NCI-H460 (cell line): ENCODE measurements at places on chromosomes 3 and 15. TPM values are rescaled to one million over a fixed set of nuclear protein-coding genes. Genes with fewer than 3 reads are reported as not detected.

ZNF774 gene
- total RNA-seq, result 0.69 and 1.5 TPM in 2 replicates

CFAP91 gene
- not detected in 2 replicates for total RNA-seq

DNA sequence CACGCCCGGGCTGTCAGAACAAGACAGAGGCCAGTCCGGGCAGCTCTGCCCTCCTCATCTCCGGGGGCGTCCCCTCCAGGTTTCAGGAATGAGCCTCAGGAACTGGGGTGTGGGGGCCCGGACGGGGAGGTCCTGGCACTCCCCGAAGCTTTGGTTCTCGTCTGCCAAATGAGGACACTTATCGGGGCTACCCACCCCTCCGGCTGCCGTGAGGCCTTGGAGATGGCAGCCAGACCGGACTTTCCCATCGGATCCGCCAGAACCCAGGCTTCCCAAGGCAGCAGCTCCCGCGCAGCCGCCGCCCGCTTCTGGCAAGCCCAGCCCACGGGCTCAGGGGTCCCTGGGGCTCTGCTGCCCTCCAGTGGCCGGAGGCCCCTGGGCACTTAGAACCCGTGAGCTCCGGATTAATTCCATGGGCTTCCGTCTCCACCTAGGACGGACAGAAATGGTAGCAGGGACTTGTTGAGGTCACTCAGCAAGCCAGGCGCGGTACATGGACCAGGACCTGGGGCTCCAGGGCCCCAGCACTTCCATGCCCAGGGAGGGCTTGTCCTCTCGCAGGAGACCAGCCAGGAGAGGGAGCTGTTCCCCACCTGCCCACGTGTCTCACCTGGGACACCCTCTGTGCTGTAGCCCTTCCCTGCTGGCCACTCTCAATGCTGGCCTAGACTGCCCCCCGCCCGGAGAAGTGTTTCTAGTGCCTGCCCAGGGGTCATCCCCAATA lies 89.4 kb downstream of the LINGO1 start:
- DNase-seq, result peak; percentile 75

GRCh38 chr3:123735456-123735855 lies 148.7 kb downstream of the MYLK start:
- no peak for DNase-seq

NME9 gene
- total RNA-seq, result not detected in 2 replicates

DNA sequence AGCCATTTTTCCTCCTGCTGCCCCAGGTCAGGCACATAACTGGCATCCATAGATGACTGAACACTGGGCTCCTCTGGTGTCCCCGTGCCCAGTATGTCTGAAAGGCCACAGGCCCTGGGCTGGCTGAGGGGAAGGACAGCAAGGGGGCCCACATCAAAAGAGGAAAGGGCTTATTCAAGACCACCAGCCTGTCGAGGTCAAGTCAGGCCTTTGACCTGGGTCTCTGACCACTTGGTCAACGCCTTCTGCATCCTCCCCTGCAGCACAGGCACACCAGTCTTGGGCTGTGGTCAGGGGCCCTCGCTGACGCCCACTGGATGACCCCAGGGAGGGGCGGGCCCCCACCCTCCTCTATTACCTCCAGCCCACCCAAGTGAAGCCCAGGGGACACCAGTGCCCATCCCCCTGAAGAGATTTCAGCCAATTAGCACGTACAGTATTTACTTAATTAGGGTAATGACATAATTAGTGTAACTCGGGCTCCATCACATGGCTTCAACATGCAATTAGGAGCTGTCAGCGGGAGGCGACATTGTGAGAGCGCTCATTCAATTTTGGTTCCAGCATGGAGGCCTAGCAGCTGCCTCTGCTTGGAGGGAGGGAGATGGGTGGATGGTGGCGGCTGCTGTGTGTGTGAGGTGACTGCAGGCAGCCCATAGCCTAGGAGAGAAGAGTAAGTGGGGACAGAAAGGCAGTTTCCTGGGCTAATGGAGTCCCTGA lies 13.5 kb upstream of the DNAH1 start:
- no peak for DNase-seq

DNA sequence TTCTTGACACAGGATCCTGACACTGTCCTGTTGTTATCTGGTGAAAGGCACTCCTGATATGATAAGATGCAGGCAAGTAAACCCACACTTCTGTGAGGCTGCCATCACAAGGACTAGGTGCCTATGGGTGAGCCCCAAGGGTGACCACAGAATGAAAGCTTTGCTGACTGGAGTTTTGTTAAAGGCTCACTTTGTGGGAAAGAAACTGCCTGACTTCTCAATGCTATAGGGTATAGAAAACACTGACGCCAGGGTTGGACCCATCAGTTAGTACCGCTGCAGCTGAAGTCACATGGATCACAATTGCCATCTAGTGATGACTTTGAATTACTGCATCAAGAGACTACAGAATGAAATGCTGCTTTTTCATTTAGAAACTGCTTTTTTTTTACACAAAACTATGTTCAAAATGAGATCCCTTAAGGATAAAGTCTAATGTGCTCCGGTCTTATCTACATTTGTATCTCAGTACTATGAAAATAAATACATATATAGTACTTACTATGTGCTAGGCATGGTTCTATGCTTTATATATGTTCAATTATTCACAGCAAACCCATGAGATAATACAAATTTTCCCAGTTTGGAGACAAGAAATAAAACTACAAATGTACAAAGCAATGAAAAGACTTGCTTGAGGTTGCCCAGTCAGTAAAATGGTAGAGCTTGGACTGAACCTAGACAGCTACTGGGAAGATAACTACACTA lies 64.2 kb upstream of the CMSS1 start:
- DNase-seq, result peak; percentile 37

DNA sequence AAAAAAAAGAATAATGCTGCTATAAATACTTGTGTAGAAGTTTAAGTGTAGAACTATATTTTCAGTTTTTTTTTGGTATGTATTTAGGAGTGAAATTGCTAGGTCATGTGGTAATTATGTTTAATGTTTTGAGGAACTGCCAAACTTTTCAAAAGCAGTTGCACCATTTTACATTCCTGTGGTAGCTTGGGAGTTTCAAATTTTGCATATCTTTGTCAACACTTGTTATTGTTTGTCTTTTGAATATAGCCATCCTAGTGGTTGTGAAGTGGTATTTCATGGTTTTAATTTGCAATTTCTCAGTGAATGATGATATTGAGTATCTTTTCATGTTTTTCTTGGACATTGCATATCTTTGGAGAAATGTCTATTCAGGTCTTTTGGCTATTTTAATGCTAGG lies 30.4 kb downstream of the SKIL start:
- no peak for DNase-seq

GRCh38 chr15:92914103-92914499 lies 14.0 kb downstream of the CHD2 start:
- DNase-seq, result no peak

IGF2BP2 gene
- 11.1 and 11.5 TPM in 2 replicates for total RNA-seq

STT3B gene
- 156 and 176 TPM in 2 replicates for total RNA-seq

GRCh38 chr15:88262064-88262463 lies 5.5 kb upstream of the NTRK3 start:
- DNase-seq, result no peak

DNA sequence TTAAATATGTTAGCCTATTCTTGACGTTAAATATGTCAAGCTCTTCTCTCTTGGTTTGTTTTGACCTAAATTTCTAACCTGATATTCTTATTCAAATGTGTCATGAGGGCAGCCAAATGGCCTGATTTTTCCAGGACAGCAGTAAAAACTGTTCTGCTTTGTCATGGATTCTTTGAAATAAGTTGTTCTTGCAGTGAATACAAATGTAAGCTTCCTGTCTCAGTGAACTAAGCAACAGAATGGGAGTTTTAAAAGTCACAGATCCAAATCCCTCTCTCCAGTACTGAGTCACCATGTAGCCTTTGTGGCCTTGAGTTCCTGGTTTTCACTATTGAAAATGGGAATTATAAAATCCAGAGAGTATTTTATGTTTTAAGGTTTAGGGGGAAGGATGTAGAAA lies 301.8 kb downstream of the NLGN1 start:
- no peak for DNase-seq

GRCh38 chr15:70420948-70421482 lies 323.3 kb upstream of the TLE3 start:
- DNase-seq, result no peak

DNA sequence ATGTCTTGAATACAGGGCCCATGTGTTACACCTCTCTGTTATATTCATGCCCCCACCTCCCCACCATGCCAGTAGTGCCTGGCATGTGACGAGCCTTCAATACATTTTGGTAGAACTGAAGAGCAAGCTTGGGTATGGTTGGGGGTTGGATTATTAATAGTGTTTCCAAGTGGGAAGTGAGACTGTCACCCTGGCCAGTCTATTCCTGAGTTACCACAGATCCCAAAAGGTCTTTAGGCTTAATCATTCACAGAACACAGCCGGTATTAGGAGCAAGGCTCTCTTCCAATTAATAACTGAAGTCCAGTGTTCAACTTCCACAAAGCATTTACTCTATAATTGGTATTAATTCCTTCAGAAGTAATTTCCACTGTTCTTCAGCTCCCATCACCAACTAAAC lies 231.9 kb upstream of the LRTM1 start:
- DNase-seq, result no peak

FEZF2 gene
- not detected in 2 replicates for total RNA-seq

FHIT gene
- total RNA-seq, result 1.6 and 2.1 TPM in 2 replicates

GP9 gene
- not detected in 2 replicates for total RNA-seq

GRCh38 chr15:91678003-91678402 lies 175.5 kb upstream of the SLCO3A1 start:
- DNase-seq, result no peak

CCR5 gene
- 0.12 TPM in 1 of 2 replicates, not detected in the other for total RNA-seq

DNA sequence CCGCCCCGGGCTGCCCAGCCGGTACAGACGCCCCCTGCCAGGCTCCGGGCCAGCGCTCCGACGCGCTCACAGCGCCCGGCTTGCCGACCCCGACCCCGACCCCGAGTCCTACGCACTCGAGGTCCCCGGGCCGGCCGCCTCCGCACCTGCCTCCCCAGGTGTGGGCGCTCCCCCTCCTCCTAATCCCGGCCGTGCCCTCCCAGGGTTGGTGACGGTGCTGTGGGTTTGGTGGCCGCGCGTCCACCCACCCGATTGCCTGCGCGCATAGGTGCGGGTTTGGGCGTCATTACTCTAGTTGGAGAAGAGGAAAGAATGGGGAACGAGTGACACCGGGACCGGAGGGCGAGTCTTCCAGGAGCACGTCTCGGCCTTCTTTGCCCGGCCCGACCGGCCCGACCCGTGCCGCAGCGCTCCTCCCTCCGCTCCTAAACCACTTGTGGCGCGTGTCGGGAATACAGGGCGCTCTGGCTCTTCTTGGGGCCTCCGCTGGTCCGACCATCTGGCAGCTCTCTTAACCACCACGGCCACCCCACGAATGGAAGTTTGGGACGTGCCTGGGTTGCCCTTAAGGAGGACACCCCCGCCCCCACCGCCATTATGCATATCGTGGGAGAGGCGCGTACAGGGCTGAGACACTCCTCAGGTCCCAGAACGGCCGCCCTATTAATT lies 810 bp upstream of the THRB start:
- peak; percentile 25 for DNase-seq

DNA sequence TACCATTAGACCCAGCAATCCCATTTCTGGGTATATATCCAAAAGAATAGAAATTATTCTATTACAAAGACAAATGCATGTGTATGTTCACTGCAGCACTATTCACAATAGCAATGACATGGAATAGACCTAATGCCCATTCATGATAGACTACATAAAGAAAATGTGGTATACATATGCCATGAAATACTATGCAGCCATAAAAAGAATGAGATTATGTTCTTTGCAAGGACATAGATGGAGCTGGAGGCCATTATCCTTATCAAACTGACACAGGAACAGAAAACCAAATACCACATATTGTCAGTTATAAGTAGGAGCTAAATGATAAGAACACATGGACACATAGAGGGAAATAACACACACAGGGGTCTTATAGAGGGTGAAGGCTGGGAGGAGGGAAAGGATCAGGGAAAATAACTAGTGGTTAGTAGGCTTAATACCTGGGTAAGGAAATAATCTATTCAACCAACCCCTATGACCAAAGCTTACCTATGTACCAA lies 366.8 kb downstream of the EDEM1 start:
- no peak for DNase-seq

GRCh38 chr3:16311960-16312451 lies 47.0 kb downstream of the OXNAD1 start:
- no peak for DNase-seq

GOLGA8T gene
- total RNA-seq, result 0.35 and 0.52 TPM in 2 replicates

ALPK3 gene
- total RNA-seq, result 0.05 and 0.06 TPM in 2 replicates

DNA sequence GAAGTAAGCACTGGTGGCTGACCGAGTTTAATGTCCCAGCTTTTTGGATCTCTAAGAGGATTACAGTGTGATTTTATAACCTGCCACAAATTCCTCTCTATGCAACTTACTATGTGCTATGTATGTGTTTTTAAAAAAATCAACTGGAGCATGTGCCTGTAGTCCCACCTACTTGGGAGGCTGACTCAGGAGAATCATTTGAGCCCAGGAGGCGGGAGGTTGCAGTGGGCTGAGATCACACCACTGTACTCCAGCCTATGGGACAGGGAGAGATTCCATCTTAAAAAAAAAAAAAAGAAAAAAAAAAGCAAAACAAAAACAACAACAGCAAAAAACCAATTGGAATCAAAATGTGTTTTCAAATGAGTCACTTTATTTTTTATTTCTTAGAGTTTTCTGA lies 29.6 kb downstream of the DUT start:
- no peak for DNase-seq

PSTPIP1 gene
- total RNA-seq, result not detected in 2 replicates

DNA sequence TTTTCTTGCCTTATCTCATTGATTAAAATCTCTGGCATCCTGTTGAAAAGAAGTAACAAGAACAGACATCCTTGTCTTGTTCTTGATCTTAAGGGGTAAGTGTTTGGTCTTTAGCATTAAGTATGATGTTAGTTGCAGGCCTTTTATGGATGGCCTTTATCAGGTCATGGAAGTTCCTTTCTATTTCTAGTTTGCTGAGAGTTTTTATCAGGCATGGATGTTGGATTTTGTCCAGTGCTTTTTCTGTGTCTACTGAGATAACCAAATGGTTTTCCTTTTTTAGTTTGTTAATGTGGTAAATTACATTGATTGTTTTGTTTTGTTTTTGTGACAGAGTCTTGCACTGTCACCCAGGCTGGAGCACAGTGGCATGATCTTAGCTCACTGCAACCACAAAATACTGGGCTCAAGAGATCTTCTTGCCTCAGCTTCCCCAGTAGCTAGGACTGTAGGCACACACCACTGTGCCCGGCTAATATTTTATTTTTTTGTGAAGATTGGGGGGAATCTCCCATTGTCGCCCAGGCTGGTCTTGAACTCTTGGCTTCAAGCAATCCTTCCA lies 26.3 kb downstream of the MRAS start:
- DNase-seq, result no peak

DLL4 gene
- total RNA-seq, result 0.05 TPM in 1 of 2 replicates, not detected in the other

GRCh38 chr3:184874709-184875644 lies 63.0 kb downstream of the VPS8 start:
- peak; percentile 17 for DNase-seq

CELF6 gene
- 0.10 and 0.32 TPM in 2 replicates for total RNA-seq

- no peak for DNase-seq
Observed at GRCh38 chr15:66679061-66679656, 22.9 kb upstream of the SMAD6 start.

ZBTB47 gene
- 1.5 TPM in 2 replicates for total RNA-seq

DNA sequence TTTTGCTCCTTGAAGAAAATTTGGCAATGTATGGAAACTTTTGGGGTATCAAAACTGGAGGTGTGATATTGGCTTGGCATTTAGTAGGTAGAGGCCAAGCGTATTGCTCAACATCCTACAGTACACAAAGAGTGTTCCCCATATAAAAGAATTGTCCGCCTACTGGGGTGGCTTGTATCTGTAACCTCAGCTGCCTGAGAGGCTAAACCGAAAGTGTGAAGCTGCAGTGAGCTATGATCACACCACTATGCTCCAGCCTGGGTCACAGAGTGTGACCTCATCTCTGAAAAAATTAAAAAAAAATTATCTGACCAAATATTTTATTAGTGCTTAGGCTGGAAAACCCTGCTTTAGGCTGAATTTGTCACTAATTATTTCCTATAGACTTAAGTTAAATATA lies 483.9 kb downstream of the PYDC2 start:
- DNase-seq, result no peak

GMNC gene
- not detected in 2 replicates for total RNA-seq
